ENCODE measurements at places on chromosomes 3 and 15. TPM values are rescaled to one million over a fixed set of nuclear protein-coding genes. Genes with fewer than 3 reads are reported as not detected.

GRCh38 chr3:139312959-139313358, 30.9 kb upstream of the MRPS22 start:
- DNase-seq, result no peak
- no peak overlapping the region for H3K4me3 ChIP-seq
- no peak overlapping the region for H3K27ac ChIP-seq
- H3K36me3 ChIP-seq, result no peaks in the 10 kb centered on the region

GRCh38 chr3:196055683-196056270, 26.1 kb downstream of the TFRC start:
- H3K36me3 ChIP-seq, result peaks cover 88% of the 10 kb centered on the region
- peak; percentile 21 for DNase-seq
- H3K27ac ChIP-seq, result no peak overlapping the region
- H3K27me3 ChIP-seq, result no peaks in the 10 kb centered on the region

DNA sequence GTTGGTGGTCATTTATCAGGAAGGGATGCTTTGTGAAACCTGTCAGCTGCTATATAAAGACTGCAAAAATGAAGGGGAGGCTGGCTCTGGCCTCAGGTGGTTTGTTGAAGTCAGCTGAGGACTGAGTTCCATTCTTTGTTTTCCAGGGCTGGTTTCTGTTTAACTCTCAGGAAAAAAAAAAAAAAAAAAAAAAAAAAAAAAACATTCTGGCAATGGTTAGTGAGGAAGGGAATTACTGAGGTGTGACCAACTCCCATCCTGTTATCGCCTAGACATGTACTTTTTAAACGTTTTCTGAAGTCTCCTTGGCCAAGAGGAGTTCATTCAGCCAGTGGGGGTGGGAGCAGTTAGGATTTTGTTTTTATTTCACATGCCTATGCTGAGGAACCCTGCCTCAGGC, 316.3 kb downstream of the OXSM start:
- H3K36me3 ChIP-seq, result no peaks in the 10 kb centered on the region
- H3K27me3 ChIP-seq, result no peaks in the 10 kb centered on the region
- no peak for DNase-seq
- H3K4me1 ChIP-seq, result peaks cover 25% of the 10 kb centered on the region
- H3K4me3 ChIP-seq, result no peak overlapping the region
- no peak overlapping the region for H3K27ac ChIP-seq

- no peak for DNase-seq
- no peak overlapping the region for H3K4me3 ChIP-seq
- H3K27ac ChIP-seq, result no peak overlapping the region
- H3K4me1 ChIP-seq, result no peaks in the 10 kb centered on the region
- H3K27me3 ChIP-seq, result no peaks in the 10 kb centered on the region
- H3K36me3 ChIP-seq, result no peaks in the 10 kb centered on the region
These were observed 175.6 kb upstream of the ANKRD28 start for GRCh38 chr3:15973414-15973813.

The SPINK8 gene
- not detected for total RNA-seq

The CSPG5 gene
- total RNA-seq, result 5.0 TPM

DNA sequence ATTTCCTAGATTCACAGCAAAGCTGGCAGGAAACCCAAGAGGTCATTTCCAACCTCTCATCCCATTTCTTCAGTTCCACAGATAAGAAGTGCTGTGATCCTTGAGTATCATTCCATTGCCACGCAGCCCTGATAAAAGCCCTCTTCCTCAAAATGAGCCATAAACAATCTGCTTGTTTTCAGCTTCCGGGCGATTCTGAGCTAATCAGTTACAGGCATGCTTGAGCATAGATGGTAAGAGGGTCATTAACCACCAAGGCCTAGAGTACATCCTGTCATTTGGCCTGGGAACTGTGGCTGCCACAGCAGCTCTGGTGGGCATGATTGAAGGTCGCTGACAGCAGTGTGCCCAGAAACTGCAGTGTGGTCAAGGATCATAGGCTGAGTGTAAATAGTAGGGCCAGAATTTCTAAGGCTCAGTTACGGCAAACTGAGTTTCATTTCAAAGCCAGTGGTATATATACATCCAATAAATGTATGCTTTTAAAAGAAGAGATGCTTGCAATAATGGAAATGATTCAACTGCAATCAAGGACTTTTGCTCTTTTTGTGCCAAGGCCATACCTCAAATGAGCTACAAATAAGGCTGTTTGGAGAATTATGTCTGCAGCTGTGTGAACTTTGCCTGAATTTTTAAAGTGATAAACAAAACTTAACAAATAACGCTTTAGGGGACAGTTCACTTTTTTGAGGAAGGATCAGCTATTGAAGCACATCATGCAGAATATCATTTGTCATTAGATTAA, 47.3 kb downstream of the P3H2 start:
- DNase-seq, result peak; percentile 65
- peak overlapping the region; percentile 71 for H3K27ac ChIP-seq
- H3K4me1 ChIP-seq, result peaks cover 24% of the 10 kb centered on the region
- H3K36me3 ChIP-seq, result no peaks in the 10 kb centered on the region
- H3K27me3 ChIP-seq, result no peaks in the 10 kb centered on the region

DNA sequence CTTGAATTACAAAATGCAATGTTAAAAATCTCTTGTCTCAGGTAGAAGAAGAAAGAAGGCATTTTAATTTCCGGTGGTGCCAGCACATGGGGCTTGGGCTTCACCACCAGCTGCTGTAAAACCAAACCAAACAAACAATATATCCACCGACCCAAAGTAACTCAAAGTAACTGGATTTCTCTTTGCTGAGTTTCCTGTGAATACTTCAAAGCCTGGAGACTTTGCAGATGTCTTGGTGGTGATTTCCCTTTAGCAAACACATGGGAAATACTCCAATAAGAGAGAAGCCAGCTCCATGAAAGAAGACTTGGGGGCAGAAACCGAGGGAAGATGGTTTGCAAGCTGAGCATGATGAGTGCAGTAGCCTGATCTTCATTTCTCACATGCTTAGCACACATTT, 62.6 kb downstream of the EIF4E3 start:
- H3K36me3 ChIP-seq, result no peaks in the 10 kb centered on the region
- no peak overlapping the region for H3K27ac ChIP-seq
- no peak overlapping the region for H3K4me3 ChIP-seq
- no peak for DNase-seq

GRCh38 chr15:81011593-81011992, 10.9 kb downstream of the TLNRD1 start:
- no peaks in the 10 kb centered on the region for H3K36me3 ChIP-seq
- no peaks in the 10 kb centered on the region for H3K4me1 ChIP-seq
- H3K27me3 ChIP-seq, result no peaks in the 10 kb centered on the region
- H3K4me3 ChIP-seq, result no peak overlapping the region
- DNase-seq, result no peak

- DNase-seq, result no peak
- H3K27ac ChIP-seq, result no peak overlapping the region
- H3K27me3 ChIP-seq, result no peaks in the 10 kb centered on the region
- H3K4me1 ChIP-seq, result peaks cover 5% of the 10 kb centered on the region
- no peak overlapping the region for H3K4me3 ChIP-seq
These were observed 13.1 kb upstream of the PLA2G4D start for GRCh38 chr15:42107473-42107872.

Data from cardiac muscle cell (in vitro differentiated cells and primary cell).